Progenitor cell of endocrine pancreas (in vitro differentiated cells): ENCODE measurements at places on chromosomes 3 and 15. TPM values are rescaled to one million over a fixed set of nuclear protein-coding genes. Genes with fewer than 3 reads are reported as not detected.

- H3K4me3 ChIP-seq: no peak overlapping the region
- no peaks in the 10 kb centered on the region for H3K4me1 ChIP-seq
- H3K36me3 ChIP-seq: no peaks in the 10 kb centered on the region
- H3K27me3 ChIP-seq: peaks cover 38% of the 10 kb centered on the region
Observed at GRCh38 chr15:94056314-94056713, 175.0 kb upstream of the MCTP2 start.

GRCh38 chr15:99185414-99186130 lies 63.8 kb downstream of the TTC23 start:
- no peak overlapping the region for H3K27ac ChIP-seq
- H3K27me3 ChIP-seq: no peaks in the 10 kb centered on the region
- H3K4me1 ChIP-seq: no peaks in the 10 kb centered on the region
- peaks cover 9% of the 10 kb centered on the region for H3K36me3 ChIP-seq

DNA sequence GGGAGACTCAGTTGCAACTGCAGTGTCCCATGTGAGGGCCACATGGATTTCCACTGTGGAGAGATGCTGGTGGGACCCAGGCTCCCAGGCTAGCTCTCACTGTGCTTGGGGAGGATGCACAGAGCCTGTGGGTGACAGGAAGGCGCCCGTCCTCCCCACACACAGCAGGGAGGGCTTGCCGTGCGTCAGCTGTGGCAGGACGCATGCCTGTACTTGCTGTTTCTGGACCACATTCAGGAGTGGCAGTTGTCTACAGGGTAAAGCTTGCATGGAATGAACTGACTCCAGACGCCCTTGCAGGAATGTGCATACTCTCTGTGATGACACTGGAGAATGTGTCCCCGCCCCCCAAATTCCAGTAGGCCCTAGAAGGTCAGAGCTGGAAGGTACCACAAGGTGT lies 63.8 kb upstream of the SNRPA1 start:
- peaks cover 7% of the 10 kb centered on the region for H3K27me3 ChIP-seq
- H3K4me3 ChIP-seq: no peak overlapping the region
- DNase-seq: no peak
- peaks cover 2% of the 10 kb centered on the region for H3K4me1 ChIP-seq
- H3K27ac ChIP-seq: peak overlapping the region; percentile 54
- no peaks in the 10 kb centered on the region for H3K36me3 ChIP-seq

GRCh38 chr15:81092559-81092902 lies 41.5 kb upstream of the CFAP161 start:
- H3K4me3 ChIP-seq: no peak overlapping the region
- no peaks in the 10 kb centered on the region for H3K36me3 ChIP-seq
- no peak overlapping the region for H3K27ac ChIP-seq
- H3K27me3 ChIP-seq: peaks cover 12% of the 10 kb centered on the region
- H3K4me1 ChIP-seq: no peaks in the 10 kb centered on the region

DNA sequence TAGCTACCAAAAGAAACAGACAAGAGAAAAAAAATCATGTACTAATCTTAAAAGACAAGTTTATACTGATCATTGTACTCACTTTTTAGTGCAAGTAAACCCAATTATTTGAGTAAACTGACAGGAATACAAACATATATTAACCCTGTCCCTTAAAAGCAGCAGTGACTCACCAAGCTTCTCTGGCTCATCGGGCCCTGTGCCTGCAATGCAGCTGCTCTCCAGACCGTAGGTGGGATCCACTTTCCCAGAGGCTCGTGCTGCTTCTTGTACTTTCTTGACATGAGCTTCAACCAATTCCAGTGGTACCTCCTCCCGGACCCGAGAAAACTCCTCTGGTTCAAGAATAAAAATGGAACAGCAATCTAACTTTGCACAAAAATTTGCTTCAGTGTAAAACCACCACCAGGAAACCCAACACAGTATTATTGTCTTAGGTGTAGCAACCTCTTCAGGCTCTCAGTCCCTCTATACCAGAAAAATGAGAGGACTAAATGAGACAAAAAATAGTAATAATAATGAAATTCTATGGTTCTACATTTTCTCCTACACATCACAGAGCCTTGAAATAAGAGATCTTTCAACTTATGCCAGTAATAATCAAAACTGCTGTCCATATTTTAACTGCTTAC lies 82.6 kb upstream of the CSPG5 start:
- no peaks in the 10 kb centered on the region for H3K27me3 ChIP-seq
- peak overlapping the region; percentile 78 for H3K27ac ChIP-seq
- H3K4me3 ChIP-seq: no peak overlapping the region
- H3K4me1 ChIP-seq: peaks cover 7% of the 10 kb centered on the region

- no peaks in the 10 kb centered on the region for H3K36me3 ChIP-seq
- H3K4me1 ChIP-seq: peaks cover 2% of the 10 kb centered on the region
- no peak for DNase-seq
- H3K27ac ChIP-seq: no peak overlapping the region
Observed at GRCh38 chr3:145865399-145866018, 295.5 kb downstream of the PLOD2 start.

- no peak for DNase-seq
- H3K4me1 ChIP-seq: peaks cover 45% of the 10 kb centered on the region
- peak overlapping the region; percentile 96 for H3K4me3 ChIP-seq
- no peaks in the 10 kb centered on the region for H3K27me3 ChIP-seq
Observed at GRCh38 chr3:101851072-101851770, 1.9 kb downstream of the NFKBIZ start.

GRCh38 chr3:62167566-62168262 lies 205.6 kb downstream of the FEZF2 start:
- H3K27me3 ChIP-seq: no peaks in the 10 kb centered on the region
- no peak overlapping the region for H3K4me3 ChIP-seq
- DNase-seq: no peak
- no peak overlapping the region for H3K27ac ChIP-seq
- H3K4me1 ChIP-seq: no peaks in the 10 kb centered on the region
- H3K36me3 ChIP-seq: peaks cover 10% of the 10 kb centered on the region

- no peaks in the 10 kb centered on the region for H3K27me3 ChIP-seq
- DNase-seq: no peak
- peaks cover 22% of the 10 kb centered on the region for H3K4me1 ChIP-seq
- peaks cover 7% of the 10 kb centered on the region for H3K36me3 ChIP-seq
Observed at GRCh38 chr3:169618894-169619792, 44.4 kb downstream of the MECOM start.

GRCh38 chr3:182568261-182568660 lies 225.0 kb upstream of the ATP11B start:
- H3K4me3 ChIP-seq: no peak overlapping the region
- DNase-seq: no peak
- H3K27ac ChIP-seq: peak overlapping the region; percentile 63
- peaks cover 7% of the 10 kb centered on the region for H3K4me1 ChIP-seq
- no peaks in the 10 kb centered on the region for H3K36me3 ChIP-seq
- no peaks in the 10 kb centered on the region for H3K27me3 ChIP-seq

The ITGA11 gene
- not detected in 2 replicates for total RNA-seq
